Activated CD4-positive, alpha-beta T cell treated with anti-CD3 and anti-CD28 coated beads, Interleukin-2, Interleukin-4, amounts not matched to agents 100 ng/mL and 50 ng/mL, durations not matched to agents 16 hours and 8 hours (primary cell): ENCODE measurements at places on chromosomes 16 and 17.

GRCh38 chr17:80777274-80777673 lies 214.4 kb upstream of the CHMP6 start:
- no peak for DNase-seq

- no peak for DNase-seq
Measured at GRCh38 chr17:83026311-83026811, 53.0 kb upstream of the METRNL start.

- DNase-seq, result no peak
Measured at GRCh38 chr17:2703181-2703580, 8.4 kb downstream of the CLUH start.

DNA sequence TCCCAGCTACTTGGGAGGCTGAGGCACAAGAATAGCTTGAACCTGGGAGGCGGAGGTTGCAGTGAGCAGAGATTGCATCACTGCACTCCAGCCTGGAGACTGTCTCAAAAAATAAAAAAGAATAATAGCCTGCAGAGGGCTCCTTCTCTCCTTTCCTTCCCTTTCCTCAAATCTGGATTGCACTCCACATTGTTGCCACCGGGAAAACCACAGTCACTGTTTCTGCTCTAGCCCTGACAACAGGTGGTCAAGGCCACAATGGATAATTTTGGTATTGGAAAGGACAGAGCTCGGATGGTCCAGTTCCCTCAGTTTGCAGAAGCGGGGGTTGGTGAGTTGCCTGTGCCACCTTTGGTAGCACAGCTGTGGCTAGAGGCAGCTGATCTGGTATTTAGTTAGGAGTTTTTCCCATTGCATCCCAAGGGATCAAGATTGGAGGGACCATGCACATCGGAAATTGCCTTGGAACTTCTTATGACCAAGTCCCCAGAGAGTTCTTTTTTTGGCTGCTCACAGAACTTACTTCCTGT lies 44.7 kb upstream of the PRSS54 start:
- no peak for DNase-seq

DNA sequence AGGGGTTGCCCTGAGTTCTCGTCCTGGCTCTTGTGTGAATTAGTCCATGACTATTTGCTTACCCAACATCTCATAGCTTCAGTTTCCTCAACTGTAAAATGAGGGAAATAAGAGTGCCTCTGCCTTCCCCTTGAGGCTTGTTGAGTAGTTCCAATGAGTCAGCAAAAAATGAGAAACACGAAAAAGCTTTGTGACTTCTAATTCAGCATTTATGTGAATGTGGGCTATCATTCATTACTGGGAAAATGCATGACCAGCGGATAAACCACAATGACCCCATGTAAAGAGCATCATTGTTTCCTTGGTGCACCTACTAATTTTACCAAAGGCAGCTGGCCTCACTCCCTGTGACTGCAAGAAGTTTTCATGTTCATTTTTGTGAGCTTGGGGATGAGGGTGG lies 374.6 kb upstream of the HSBP1 start:
- DNase-seq, result no peak

DNA sequence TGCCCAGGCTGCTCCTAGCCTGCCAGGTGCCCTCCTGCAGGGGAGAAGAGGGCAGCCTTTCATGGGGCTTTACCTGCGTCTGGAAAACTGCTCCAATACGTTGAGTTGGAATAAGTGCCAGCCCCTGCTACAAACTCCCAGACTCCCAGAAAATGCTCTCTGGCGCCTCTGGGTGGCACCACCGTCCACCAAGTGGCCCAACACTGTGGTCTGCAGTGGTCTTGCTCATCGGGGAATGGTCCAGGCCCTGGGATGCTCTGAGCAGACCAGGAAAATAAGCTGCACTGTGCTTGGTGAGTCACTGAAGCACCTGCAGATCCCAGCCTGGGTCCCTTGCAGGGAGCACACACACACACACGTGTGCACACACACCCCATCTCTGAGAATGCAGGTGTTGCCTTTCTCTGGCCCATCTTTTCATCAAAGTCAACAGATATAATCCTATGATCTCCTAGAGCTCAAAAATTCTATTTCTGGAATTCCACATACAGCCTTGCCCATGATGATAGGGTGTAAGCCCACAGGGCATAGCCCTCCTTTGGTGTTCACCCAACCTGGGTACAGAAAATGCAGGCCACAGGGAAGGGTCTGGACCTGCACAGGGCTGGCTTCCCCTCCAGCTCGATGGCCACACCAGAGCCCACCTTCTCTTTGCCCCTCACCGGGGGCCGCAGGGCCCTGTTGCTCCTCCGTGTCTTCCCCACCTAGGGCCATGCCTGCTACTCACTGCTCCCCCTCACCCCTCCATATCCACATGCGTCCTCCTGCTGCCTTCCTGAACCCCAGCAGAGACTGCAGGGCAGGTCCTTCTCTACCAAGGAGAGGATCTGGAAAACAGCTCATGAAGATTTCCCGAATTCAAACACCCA lies 20.5 kb downstream of the CDIP1 start:
- no peak for DNase-seq

DNA sequence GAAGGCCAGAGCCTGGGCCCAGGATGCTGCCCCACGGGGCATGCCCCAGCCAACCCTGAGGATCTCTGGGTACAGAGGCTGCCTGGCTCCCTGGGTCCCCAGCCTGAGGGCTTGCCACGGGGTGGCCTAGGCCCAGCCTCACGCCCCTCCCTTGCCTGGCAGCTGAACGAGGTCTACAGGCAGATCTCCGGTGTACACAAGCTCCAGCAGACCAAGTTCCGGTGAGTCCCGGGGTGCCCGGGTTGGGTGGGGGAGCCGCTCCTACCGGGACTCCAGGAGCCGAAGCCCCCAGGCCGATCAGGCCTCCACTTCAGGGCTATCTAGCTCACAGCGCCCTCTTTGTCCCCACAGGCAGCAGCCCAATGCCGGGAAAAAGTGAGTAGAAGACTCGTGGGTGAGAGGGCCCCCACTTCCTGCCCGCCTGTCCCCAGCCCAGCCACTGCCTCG lies 19.4 kb downstream of the ITGB4 start:
- no peak for DNase-seq

GRCh38 chr17:40600486-40601046 lies 35.3 kb upstream of the CCR7 start:
- no peak for DNase-seq

DNA sequence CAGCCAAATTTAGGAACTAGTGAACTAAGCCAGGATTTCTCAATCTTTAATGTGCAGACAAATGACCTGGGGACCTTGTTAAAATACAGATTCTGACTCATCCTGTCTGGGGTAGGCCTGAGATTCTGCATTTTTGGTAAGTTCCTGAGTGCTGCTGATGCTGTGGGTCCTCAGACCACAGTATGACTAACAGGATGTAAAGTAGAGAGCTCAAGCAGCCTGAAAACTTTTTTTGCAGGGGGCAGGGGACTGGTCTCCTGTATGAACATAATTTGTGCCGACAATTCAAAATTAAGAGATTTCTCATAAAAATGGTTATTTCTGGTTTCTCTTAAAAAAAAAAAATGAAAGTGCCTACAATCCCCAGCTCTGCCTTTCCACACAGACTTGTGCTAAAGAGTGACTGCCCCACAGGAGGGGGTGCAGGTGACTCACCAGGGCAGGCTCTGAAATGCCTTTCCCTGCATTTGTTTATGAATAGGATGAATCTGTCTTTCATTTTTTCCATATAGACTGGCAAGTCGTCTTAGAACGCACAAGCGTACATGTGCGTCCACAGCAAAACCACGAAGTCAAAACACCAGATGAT lies 271.5 kb downstream of the PHKB start:
- DNase-seq, result peak; percentile 76

- DNase-seq, result peak; percentile 48
Measured at GRCh38 chr17:39617446-39618245, 9.1 kb upstream of the PPP1R1B start.

GRCh38 chr17:45441526-45442310 lies 9.0 kb upstream of the ARHGAP27 start:
- DNase-seq, result no peak

DNA sequence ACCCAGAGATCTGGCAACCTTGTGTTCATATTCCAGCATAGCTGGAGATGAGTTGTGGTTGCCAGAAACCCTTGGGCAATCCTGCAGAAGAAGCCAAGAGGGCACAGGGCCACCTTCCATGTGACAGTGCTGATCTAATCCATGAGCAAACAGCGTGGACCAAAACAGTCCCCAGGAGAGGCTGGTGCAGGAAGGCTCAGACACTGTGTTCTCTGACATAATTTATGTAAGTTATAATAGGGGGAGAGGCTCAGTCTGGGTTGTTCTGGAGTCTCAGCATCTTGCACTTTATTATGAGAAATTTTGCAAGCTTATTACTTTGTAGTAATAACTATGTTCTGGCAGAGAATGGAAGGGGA lies 273.9 kb downstream of the HAPSTR1 start:
- no peak for DNase-seq

DNA sequence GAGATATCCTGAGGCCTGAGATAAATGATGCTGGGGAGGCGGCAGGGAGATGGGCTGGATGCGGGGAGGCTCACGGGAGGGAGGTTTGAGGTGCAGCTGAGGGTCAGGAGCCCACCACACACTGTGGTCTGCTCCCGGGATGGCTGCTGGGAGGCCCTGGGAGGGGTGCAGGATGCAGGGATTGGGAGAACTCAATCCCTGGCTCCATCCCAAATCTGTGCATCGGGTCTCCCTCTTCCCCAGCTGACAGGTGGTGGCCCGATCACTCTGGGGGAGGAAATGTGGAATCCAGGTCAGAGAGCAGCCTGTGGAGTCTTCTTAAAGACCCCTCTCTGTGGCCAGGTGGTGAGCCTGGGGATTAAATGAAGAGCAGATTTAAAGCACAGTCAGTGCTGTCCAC lies 12.0 kb downstream of the PHB1 start:
- no peak for DNase-seq

GRCh38 chr16:66228792-66229191 lies 137.7 kb upstream of the CDH5 start:
- DNase-seq, result no peak
